ENCODE measurements at places on chromosomes 7 and 10. TPM values are rescaled to one million over a fixed set of nuclear protein-coding genes. Genes with fewer than 3 reads are reported as not detected.

The STAG3 gene
- 24.7 TPM for polyA plus RNA-seq

GRCh38 chr10:110834629-110835301, 37.0 kb upstream of the PDCD4 start:
- DNase-seq = peak; percentile 67

The COL13A1 gene
- 71.2 TPM for polyA plus RNA-seq

GRCh38 chr7:7333610-7334009, 151.3 kb downstream of the C1GALT1 start:
- DNase-seq = no peak

DNA sequence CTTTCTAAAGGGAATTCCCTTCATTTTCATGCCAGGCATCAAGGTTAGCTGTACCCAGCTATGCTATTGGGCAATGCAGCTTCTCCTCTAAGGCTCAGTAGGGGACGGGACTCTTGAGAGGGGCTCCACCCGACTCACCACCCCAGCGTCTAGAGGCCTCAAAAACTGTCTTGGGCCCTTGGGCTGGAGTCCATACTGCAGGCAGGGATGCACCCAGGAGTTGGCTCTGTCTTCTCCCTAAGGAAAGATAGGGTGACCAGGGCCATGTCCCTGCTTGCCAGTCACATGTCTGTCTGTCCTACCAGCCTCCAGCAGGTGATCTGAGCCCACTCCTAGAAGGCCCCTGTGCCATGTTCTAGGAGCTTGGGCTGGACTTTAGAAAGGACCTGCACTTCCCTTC, 1.2 kb downstream of the OPN4 start:
- DNase-seq = no peak

GRCh38 chr7:50793120-50793946, 10.6 kb upstream of the GRB10 start:
- peak; percentile 55 for DNase-seq

GRCh38 chr10:17326377-17326776, 98.3 kb downstream of the VIM start:
- DNase-seq = no peak

The NOBOX gene
- not detected for polyA plus RNA-seq

The PCLO gene
- 5.8 TPM for polyA plus RNA-seq

The ANKRD1 gene
- 0.18 TPM for polyA plus RNA-seq

The TMEM196 gene
- polyA plus RNA-seq = 0.04 TPM

The NUDT1 gene
- 19.5 TPM for polyA plus RNA-seq

DNA sequence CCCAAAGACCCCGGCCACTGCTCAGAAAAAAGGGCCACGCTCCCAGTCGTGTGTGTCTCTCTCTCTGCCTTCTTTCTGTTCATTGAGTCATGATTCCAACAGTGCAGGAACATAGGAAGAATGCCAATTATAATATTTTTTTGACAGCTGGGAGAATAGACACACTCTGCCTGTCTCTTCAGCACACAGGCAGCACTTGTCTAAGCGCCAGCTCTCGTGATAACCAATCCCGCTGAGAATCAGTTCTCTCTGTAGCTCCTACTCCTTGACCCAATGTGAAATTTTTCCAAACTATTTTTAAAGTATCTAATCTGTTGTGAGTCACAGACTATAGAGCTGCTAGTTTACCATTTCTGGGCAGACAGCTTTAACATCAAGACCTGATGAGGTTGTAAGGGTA, 145.7 kb upstream of the RHEB start:
- DNase-seq = peak; percentile 60

DNA sequence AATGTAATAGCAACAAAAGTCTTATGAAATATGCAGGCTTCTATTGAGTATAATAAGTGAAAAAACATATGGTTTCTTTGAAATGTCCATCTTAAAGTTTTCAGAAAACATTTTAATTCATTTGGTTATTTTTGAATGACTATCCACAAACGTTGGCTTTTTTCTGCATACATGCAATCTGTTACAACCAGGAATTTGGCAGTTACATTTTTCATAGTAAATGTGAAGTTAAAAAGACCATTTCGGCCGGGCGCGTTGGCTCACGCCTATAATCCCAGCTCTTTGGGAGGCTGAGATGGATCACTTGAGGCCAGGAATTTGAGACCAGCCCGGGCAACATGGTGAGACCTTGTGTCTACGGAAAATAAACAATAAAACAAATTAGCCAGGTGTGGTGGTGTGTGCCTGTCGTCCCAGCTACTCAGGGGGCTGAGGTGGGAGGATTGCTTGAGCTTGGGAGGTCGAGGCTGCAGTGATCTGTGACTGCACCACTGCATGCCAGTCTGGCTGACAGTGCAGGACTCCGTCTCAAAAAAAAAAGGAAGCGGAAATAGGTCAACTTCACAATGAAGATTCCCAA, 73.9 kb upstream of the NMT2 start:
- DNase-seq = no peak

GRCh38 chr7:151833691-151834090, 43.2 kb downstream of the PRKAG2 start:
- DNase-seq = no peak

The ANKRD61 gene
- 3.0 TPM for polyA plus RNA-seq

The GCK gene
- polyA plus RNA-seq = 2.2 TPM

The GPNMB gene
- 4.8 TPM for polyA plus RNA-seq

- no peak for DNase-seq
Observed at GRCh38 chr7:104992306-104992705, 21.7 kb upstream of the KMT2E start.

The LLCFC1 gene
- polyA plus RNA-seq = 0.37 TPM

The DYNC1I1 gene
- 8.1 TPM for polyA plus RNA-seq

DNA sequence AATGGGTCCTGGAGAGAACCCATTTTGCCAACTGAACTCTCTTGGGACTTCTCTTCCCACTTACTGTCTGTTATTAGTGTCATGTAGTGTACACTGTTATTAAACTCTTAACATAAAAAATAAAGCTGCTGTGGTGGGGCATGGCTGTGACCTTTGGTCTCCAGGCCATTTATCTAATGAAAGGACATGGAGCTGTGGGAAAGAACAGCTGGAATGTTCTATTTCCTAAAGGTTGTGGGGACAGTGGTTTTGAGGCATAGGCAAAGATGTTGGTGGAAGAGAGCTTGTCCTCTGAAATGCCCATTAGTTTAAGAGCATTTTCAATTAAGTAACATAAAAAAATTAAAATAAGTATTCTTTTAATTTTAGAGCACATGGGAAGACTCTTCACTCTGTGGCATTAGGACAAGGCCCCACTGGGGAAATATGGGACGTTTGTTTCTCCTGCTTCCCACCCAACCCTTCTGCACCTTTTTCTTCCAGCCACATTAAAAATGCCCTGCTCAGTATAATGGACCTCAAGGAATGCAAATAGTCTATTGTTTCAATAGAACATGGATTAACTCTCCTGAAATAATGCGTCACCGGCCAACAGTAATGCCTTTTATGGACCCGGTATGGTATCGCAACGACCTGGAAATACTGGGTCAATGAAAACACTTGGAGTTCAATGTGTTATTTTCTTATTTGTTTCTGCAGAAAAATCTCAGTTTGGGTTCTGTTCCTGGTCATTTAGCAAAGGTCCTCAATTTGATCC, 149.6 kb downstream of the BUB3 start:
- no peak for DNase-seq

DNA sequence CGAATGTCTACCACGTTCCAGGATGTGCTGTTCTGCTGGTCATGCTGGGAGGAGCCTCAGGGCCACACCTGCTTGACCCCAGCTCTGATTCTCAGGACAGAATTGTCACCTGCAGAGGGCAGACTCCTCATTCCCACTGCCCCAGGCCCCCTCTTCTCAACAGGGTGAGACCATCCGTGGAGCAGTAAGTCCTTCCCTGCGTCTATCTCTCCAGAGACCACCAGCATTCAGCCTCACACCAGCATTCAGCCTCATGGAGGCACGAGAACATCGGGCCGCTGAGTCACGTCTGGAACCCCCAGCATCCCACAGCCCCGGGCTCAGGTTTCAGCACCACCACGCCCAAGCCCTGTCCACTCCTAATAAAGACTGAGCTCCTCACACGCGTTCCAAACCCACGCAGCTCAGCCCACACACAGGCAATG, 273.4 kb downstream of the DIP2C start:
- no peak for DNase-seq

The OPALIN gene
- not detected for polyA plus RNA-seq

The TRPV5 gene
- polyA plus RNA-seq = 0.18 TPM

DNA sequence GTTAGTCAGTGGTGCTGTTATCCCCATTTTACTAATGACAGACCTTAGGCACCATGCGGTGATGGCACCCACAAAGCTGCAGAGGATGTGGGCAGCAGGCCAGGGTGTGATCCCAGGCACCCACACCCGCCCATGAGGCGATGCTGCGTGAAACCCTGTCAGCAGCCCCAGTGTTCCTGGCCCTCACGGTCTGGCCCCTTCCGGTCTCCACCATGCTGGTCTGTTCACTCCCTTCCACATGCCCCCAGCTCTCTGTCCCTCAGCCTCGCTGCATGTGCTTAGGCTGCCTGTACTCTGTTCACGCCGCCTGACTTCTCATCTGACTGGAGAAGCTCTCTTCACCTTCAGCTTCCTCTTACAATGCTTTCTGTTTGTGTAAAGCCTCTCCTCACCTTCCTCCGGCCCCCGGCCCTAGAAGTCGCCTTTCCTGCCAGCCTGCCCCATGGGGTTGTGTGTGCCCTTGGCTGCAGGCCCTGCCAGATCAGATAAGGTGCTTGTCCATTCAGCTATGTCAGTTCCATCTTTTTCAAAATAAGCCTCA, 17.6 kb upstream of the ORAI2 start:
- no peak for DNase-seq

GRCh38 chr7:54833001-54833467, 74.0 kb upstream of the SEC61G start:
- DNase-seq = no peak

GRCh38 chr7:157267516-157267915, 69.3 kb upstream of the DNAJB6 start:
- DNase-seq = no peak

- DNase-seq = no peak
Observed at GRCh38 chr10:33754052-33754451, 419.6 kb upstream of the NRP1 start.

DNA sequence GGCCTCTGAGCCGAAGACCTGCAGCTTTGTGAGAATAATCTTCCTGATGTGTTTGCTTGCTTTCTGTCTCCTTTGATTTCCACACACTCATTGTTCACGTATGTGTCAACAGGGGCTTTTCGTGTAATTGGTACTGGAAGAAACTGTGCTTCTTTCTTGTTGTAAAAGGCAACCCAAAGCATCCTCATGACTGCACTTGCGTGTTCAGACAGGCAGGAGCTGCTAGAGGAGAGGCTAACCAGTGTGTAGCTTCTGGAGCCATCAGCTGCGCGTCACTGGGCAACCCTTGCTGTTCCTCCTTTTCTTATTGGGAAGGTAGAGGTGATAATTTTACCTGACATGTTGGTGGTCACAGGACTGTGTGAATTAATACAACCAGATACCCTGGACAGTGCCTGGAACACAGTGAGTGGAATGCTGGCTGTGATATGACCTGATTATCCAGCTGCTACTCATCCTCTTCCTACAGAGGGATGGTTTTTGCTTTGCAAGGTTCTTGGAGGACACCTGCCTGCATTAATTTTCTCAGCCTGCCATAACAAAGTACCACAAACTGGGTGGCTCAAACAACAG, 213.0 kb downstream of the ABCA13 start:
- no peak for DNase-seq

DNA sequence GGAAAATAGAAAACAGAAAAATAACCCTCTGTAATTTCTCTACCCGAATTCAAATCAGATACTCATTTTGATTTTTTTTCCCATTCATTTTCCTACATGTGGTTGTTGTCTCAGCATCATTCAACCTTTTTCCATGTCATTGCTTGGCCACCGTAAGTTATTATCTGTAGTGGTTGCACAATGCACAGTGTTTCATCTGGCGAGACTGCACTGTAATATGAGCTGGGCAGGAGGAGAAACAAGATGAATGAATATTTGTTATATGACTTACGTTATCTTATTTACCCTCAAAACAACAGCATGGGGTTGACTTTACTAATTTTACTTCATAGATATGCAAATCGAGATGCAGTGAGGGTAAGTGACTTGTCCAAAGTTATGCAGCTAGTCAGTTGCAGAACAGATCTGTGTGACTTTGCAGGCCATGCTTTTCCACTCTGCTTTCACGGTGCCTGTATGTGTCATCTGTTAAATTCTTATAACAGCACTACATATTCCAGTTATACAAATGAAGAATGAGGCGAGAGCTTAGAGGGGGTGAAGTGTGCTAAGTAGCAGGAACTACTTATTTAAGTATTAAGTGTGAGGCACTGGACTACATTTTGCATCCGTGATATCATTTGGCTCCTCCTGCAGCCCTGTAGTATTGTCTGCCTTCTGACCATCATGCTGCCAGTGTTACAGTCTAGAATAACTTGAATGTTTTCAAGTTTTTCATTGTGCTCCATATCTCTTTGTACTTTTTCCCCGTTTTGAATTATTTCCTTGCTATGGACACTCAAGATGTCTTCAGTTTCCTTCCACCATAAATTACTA, 56.7 kb downstream of the ZMYND11 start:
- DNase-seq = peak; percentile 49

- DNase-seq = no peak
Observed at GRCh38 chr10:112335111-112335867, 38.6 kb upstream of the ACSL5 start.

The ANTXRL gene
- not detected for polyA plus RNA-seq

DNA sequence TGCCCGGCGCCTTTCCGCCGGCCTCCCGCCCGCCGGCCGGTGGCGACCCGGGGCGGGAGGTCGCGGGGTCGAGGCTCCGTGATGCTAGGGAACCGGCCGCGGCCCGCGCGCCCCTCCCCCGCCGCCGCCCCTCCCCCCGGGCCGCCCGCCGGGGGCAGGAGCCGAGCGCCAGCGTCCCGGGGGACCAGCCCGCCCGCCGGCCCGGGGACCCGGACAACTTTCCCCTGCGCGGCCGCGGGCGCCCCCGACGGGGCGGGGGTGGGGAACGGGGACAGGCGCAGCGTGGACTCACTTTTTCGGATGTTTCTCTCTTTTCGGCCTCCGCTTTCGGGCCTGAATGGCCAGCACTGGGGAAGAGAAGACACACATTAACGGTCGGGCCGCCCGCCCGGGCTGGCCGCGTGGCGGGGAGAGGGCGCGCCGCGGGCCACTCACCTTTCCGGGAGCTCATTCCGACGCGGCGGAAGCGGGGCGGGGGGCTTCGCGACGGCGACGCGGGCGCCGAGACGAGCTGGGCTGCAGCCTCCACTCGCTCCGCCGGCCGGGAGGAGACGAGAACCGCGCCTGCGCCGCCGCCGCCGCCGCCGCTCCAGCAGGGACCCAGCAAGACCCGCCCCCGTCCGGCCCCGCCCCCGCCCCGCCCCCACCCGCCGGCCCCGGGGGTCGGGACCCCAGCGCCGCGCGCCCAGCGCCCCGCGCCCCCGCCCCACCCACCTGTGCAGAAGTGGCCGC, at the start of gene SRPK2:
Gene SRPK2 (minus strand): TSS at position 566 of the 732 bp plus-strand sequence.
- peak; percentile 62 for DNase-seq

The ZNF518A gene
- polyA plus RNA-seq = 61.5 TPM

The FAS gene
- polyA plus RNA-seq = 29.5 TPM

GRCh38 chr10:59680199-59680598, 29.5 kb downstream of the SLC16A9 start:
- DNase-seq = no peak

The SUN3 gene
- polyA plus RNA-seq = 0.29 TPM
